Kidney tubule cell (primary cell): ENCODE measurements at places on chromosomes 6 and 20.

DNA sequence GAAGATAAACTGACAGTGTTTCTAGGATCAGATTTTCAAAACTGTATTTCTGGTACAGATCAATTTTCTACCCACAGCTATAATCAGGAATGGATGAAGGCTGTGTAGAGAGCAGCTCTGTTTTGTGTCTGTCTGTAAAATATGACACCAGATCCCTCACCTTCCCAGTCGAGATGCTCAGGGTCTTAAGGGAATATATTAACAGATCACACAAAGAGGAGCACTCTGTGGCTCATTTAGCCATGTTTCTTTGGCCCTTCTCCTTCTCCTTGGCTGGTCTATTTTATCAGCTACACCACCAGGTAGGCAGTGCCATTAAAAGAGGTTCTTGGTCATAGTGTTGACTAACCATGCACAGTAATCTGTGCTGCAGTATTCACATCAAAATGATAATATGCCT, 82.6 kb downstream of the PREP start:
- DNase-seq: no peak

GRCh38 chr6:52672412-52673025, 1.6 kb downstream of the TMEM14A start:
- DNase-seq: peak; percentile 77

GRCh38 chr6:135054226-135054568, 425 bp downstream of the HBS1L start:
- DNase-seq: peak; percentile 39

- DNase-seq: no peak
Observed at GRCh38 chr6:34517461-34517881, 38.7 kb downstream of the SPDEF start.

DNA sequence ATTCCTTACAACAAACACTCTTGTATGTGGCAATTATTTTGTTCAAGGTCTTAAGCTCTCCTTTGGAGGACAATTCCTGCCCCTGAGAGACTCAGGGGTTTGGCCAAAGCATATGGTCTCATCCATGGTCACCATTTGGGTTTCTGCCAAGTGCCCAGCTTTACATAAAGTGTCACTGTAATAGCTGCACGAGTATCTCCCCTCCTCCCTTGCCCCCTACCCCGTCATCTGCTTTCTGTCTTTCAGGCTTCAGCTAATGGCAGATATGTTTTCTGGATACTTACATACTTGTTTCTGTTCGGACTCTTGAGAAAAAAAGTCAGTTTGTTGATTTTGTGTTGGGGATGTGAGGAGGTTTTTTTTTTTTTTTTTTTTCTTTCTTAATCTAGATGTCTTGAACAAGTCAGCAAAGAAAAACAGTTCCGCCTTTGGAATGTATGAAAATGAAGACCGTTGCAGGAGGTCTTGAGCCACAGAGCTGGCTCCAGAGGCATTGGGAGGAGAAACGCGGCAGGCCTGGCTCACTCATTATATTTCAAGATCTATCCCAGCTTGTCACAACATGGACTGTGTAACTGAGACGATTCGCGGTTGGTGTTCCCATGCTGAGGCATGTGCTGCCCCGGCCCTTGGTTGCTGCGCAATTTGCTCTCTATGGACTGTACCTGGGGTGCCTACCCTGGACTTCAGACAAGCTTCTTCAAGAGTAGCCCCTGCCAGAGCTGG, 32.6 kb upstream of the STX16 start:
- no peak for DNase-seq

GRCh38 chr6:41733707-41734665, 1.4 kb downstream of the TFEB start:
- peak; percentile 85 for DNase-seq

- DNase-seq: no peak
Observed at GRCh38 chr20:9516234-9516871, 2.0 kb downstream of the LAMP5 start.

GRCh38 chr6:45679631-45680030, 301.9 kb upstream of the SUPT3H start:
- DNase-seq: no peak

DNA sequence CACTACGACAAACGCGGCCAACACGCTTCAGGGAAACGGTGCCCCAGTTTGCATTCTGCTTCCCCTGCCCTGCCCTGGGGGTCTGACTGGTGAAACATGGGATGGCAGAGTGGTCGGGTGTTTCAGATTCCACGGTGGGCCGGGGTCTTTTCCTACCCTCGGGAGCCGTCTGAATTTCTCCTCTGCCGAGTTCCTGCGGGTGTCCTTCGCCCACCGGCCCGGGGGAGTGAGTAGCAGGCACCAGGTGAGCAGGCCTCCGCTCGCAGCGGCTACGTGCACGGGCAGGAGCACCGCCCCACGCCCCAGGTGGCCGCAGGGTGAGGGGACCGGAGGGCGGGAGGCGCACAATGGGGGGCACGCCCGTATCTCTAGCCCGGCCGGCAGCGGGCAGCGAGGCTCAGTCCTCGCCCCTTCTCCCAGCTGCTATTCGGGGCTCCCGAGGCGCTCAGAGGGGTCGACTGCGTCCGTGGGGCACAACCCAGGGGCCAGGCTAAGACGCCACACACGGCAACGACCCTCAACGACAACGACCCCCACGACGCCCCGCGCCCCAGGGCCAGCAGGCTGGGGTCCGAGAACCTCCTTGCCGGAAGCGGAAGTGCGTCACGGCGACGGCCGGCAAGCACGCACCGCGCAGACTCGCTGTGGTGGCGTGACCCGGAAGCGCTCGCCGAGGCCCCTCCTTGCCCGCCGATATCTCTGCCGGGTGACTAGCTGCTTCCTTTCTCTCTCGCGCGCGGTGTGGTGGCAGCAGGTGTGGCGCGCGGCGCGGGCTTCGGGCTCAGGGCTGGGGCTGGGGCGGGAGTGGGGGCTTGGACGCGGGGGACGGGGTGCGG, at the start of gene RPS21:
Gene RPS21 (plus strand): TSS at position 721 of the 836 bp plus-strand sequence. CDS start 236 bp downstream, outside the sequence.
- DNase-seq: peak; percentile 93

GRCh38 chr6:164247106-164247505, 832.6 kb downstream of the QKI start:
- peak; percentile 17 for DNase-seq

DNA sequence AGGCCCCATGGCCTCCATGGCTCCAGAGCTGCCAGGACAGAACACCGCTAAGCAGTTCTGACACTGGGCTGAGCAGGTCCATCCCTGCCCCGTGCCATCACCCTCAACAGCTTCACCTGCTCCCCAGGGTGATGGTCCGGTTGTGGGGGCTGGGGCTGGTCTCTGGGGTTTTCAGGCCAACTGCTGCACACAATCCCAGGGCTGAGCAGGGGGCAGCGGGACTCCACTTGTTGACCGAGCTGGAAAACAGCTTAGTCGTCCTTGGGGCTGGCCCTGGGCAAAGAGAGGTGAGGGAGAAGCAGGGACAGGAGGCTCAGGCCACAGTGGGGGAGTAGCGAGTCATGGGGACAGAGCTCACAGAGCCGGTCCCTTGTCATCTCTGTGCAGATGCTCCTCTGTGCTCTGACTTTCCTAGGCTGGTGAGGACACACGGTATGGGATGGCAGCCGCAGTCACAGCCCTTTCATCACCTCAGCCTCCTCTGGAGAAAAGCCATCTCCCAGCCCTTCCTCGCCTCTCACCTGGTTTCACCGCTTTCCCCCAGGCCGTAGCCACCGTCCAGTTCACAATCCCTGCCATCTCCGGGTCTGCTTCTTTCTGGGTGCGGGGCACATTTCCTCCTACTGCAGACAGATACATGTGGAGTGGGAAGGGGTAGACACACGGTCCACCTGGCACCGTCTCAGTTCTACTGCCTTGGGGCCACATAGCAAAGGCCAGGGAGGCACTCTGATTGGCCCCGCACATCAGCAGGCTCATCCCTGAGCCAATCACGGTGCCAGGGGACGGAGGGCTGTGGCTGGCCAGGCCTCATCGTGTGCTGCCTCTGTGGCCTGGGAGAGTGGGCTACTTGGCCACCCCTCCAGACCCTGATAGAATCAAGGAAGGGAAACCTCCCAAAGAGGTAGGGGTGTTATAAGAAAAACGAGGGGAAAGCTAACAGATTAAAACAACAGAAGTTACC, 19.1 kb downstream of the MDFI start:
- DNase-seq: no peak

GRCh38 chr6:24768361-24768760, 6.4 kb upstream of the GMNN start:
- DNase-seq: no peak

DNA sequence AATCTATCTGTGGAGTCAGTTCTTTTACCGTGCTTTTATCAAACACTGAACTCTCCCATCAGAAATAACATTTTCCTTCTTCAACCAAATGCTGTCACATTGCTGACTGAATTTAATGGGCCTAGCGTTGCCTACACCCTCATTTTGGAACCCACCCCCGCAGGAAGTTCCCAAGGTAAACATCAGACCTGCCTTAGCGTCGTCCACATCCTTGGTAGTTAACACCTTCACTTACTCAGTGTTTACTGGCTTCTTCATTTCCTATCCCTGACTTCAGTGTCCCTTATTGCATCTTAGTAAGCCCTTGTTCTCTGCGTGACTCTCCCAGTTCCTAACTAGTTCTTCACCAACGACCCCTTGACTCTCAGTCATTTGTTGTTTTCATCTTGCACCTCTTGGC, 491.4 kb upstream of the SOX4 start:
- no peak for DNase-seq

DNA sequence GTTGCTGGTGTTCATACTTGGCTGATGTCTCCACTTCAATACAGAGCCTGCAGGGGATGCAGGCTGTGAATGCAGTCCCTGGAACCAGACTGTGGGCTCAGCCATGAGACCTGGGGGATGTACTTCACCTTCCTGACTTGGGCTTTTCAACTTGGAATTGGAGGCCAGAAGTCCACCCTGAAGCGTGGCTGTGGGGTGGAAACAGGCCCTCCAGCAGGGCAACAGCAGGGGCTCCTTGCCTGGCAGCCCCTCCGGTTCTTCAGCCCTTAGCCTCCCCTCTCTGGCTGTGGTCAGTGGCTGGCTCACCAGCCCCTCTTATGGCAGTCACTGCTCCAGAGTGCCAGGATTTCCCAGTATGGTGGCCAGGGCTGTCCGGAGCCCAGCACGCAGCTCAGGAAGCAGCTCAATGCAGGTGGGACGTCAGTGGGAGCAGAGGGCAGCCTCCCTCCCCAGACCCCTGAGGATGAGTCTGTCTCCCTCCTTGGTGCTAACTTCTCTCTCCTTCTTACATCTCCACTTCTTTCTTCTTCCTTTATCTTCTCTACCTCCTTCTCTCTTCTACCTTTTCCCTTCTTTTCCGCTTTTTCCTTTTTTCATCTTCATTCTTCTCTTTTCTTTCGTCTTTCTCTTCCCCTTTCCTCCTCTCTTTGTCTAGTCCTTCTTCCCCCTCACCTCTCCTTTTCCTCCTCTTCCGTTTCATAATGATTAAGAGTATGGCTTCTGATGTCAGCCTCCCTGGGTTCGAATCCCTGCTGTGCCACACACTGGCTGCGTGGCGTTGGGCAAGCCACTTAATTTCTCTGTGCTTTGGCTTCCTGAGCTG, 45.3 kb downstream of the SLC52A3 start:
- no peak for DNase-seq

DNA sequence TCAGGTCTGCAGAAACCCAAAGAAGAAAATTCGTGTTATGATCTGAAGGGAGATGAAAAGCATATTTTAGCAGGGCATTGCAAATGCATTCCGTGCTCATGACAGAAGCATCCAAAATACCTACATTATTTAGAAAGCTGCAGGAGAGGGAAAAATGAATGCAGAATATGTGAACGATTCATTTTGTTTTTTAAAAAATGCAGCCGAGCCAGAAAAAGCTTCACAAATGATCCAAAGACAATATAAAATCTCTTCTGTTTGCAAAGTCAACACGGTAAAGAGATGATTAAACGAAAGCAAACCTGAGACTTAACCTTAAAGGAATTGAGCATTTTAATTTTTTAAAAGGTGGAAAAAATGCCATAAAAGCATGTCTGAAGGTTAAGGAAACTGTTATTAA, 136.1 kb upstream of the SULF2 start:
- no peak for DNase-seq

DNA sequence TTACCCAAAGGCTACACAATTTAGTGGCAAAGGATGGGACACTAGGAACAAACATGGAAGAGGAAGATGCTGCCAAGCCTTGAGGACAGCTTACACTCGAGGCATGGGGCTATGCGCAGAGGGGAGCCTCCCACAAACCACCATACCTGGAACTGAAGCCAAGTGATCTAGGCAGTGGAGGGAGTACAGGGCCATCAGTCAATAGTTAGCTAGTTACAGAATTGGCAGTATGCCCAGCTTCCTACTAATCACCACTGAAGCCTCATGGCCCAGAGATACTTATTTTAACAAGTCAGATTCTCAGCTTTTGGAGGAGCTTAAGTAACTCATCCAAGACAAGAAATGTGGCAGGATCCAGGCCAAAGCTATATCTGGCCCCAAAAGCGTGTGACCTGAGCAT, 226.6 kb upstream of the MOCS1 start:
- DNase-seq: peak; percentile 71

DNA sequence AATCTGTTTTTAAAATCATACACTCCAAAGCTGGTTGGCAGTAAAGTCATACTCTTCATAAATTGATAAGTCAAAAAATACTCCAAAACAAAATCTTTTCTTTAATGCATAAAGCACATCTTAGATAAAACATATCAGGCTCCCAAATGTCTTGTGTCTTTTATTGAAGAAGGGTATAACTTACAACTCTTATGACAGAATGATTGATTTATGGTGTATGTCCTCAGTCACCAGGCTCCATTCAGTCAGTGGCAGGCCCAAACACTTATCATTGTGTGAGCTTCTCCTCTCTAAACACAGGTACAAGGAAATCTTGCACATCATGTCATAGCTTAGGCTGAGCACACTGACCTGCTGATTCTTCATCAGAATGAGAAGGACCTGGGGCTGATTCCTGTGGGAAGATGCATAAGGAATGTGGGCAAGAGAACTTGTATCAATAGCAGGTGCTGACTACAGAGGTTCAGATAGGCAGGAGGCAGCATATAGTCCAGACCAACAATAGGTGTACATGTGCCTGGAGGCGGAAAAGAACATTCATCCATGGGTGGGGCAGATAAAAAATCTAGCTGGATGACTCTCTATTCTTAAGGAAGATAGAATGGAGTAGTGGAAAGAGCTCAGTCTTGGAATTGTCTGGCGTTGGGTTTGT, 1.9 kb downstream of the CALHM5 start:
- no peak for DNase-seq

GRCh38 chr20:62496568-62497218, 20.9 kb upstream of the GATA5 start:
- no peak for DNase-seq

DNA sequence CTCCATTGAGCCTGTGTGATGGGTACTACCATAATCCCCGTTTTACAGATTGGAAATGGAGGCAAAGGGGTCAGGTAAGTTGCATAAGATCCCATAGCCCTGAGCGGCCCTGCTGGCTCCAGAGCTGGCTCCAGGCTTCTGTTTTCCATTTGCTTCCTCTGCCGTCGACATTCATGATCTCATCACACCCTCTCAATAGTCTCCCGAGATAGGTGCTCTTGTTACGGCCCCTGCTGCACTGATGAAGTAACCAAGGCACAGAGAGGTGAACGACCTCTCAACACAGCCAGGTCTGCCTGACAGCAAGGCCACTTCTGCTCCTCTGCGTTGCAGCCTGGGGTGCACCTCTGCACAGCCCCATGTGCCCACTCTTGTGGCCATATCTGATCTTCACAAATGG, 16.9 kb downstream of the CDH22 start:
- DNase-seq: no peak
